ENCODE measurements at places on chromosomes 7 and 10. TPM values are rescaled to one million over a fixed set of nuclear protein-coding genes. Genes with fewer than 3 reads are reported as not detected.

DNA sequence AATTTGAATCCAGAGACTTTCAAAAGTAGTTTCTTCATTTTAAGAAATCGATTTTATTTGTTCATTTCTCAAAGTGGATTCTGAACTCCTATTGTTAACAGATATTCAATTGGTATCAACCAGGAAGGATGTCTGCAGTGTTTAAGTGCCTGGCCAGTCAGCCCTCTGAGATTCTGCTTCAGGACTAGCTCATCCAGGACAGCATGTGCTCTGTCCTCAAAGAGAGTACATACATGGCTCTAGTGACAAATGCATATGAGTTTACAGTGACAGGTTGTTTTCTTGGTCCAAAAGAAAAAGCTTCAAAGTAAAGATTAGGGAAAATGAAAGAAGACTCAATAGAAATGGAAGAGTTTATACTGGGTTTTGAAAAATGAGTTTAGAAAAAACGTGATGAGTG, 8.4 kb upstream of the PTN start:
- no peak for DNase-seq

DNA sequence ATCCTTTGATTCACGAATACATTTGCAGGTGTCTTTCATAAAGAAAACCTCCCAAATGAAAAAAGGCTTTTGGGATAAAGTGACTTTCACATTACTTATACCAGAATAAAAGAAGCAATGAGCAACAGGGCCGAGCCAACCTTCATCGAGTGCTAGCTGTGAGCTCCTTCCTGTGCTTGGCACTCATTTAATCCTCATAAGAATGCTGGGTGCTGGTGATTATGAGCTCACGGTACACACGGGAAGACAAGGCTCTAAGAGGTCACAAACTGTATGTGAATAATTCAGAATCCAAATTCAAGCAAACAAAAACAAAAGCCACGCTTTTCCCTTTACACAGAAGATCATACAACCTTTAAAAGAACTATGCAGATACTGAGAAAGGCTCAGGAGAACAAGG, 156.2 kb downstream of the COBL start:
- no peak for DNase-seq

- no peak for DNase-seq
These were observed 19.9 kb upstream of the FAM180A start for GRCh38 chr7:135768467-135768866.

GPC2 gene
- total RNA-seq: 0.22 TPM

GRCh38 chr7:44094365-44094764, 9.8 kb upstream of the AEBP1 start:
- no peak for DNase-seq

- no peak for DNase-seq
These were observed 216.1 kb downstream of the CCDC3 start for GRCh38 chr10:12785415-12785831.

FOXI2 gene
- not detected for total RNA-seq

DNA sequence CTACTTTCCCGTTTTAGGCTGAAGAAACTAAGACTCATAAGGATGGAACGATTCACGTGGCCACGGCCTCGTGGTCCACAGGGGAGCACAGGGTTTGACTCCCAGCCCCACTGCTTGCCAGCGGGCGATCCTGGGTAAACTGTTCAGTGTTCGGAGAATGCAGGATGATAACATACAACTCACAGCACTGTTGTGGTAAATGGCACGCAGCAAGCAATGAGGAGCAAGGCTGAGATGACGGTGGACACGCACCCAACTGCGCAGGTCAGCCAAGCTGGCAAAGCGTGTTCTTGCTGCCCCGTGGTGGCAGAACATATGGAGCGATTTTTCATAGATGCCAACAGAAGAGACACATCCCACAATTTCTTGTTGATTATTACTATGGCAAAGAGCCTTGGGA, 272.7 kb downstream of the DNAJB6 start:
- no peak for DNase-seq

DNA sequence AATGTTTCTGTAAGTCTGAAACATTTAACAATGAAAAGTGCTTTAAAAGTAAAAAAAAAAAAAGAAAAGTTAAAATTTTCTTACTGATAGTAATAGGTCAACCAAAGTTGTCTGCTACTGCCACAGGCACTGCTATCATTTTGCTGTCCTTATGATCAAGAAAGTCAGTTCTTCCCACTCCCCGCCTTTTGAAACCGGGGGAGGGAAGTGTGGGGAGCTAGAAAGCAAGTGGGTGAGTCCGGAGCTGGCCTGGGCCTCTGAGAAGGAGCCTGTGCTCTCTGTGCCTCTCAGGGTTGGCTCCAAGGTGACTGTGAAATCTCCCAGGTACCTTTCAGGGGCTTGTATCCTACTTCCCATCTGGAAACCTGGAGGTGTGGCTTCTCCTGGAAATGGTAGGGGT, 7.3 kb downstream of the C7orf57 start:
- no peak for DNase-seq

Measured in GM23248 (cell line).